NCI-H510A (cell line): ENCODE measurements at places on chromosomes 4 and X.
A peak's percentile ranks its signal among the peaks of the same experiment; 100 is the strongest.

GRCh38 chr4:77579406-77580076 is 26.1 kb upstream of the CXCL13 start:
- no peak for DNase-seq

DNA sequence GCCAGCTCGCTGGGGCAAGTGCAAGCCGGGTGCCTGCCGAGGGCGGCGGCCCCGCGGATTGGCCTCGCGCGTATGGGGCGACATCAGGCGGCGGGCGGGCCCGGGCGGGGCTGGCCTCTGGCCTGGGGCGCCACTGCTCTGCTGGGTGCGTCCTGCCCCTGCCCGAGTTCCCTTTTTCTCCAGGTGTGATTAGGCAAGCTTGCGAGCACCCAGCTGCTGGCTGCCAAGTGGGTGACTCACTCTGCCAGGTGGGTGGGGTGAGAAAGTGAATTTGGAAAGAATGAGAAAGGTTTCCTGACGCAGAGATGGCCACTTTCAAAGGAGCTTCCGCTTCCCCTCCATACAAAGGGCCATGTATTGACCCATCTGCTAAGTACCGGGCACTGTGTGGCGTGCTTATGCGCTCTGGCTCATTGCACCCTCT is 32.5 kb downstream of the FGFBP1 start:
- peak; percentile 22 for DNase-seq

- DNase-seq, result no peak
These were observed 1548.7 kb downstream of the PCDH7 start for GRCh38 chr4:32268863-32269262.

DNA sequence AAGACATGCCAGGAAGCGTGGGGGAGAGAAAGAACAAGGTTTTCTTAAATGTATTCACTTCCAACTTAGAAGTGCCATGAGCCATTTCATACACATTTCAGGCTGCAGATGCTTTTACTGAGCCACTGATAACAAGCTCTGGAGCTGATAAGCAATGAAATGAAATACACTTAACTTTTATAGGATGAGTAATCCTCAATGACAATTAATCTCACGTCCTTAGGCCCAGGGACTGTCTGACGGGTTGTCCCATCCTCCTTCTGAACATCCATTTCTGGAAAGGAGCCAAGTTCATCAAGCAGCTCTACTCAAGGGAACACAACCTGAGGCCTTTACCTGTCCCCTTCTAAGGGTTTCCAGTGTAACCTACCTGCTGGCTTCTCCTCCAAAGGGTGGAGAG is 121.2 kb downstream of the PARM1 start:
- no peak for DNase-seq

- DNase-seq, result no peak
These were observed 194.0 kb upstream of the HHIP start for GRCh38 chr4:144451766-144452450.
